ENCODE measurements at places on chromosomes 5 and 9. TPM values are rescaled to one million over a fixed set of nuclear protein-coding genes. Genes with fewer than 3 reads are reported as not detected.

GRCh38 chr5:53478411-53479044 is 1.9 kb upstream of the FST start:
- DNase-seq = peak; percentile 15

GRCh38 chr5:108136493-108136892 is 245.4 kb downstream of the FBXL17 start:
- no peak for DNase-seq

DNA sequence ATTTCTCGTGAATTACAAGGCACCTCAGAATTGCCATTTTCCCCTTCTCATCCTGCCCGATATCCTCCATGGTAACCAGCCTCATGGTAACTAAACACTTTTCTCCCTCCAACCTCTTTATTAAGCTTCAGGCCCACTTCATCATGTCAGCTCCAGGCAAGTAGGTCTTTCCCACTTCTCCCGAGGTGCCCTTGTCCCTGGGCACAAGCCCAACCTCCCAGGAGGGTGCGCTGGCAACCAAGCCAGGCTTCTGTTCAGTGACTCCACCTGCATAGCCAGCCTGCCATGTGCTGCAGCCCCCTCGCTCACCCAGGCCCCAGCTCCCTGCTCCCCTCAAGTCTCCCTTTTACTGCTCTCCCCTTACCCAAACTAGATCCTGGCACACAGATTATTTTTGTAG is 47.4 kb upstream of the AFAP1L1 start:
- no peak for DNase-seq

DNA sequence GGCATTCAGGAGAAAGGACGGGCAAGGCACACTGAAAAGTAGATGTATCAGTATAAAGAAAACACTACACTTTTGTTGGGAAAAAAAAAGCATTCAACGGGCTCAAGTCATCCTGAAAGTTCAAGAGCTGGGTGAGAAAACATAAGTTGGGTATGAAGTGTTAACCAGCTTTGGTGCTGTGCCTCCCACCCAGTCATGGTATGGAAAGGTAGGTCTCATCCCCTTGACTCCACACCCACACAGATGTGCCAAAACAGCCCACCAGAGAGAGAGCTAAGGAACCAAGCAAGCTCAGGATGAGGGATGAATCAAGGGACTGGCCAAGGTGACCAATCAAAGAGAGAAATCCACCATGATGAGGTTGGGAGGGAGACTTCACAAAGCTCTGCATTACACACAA is 54.7 kb downstream of the ESM1 start:
- DNase-seq = no peak

DNA sequence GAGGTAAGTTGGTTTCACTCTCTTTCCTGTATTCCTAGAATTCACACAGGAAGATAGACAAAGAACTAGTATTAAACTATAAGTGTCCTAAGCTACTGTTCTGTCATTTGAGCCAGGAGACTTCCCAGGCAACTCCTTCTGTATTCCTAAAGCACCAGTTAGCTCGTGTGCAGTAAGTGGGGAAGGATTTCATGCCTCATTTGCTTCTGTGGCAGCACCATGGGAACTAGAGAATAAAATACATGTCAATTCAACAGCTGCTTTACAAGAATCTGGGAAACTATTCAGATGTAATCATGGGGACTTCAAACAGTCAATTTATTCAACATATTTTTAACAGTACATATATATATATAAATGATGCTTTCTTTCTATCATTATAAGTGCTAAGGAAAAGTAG is 762.3 kb downstream of the PRELID2 start:
- DNase-seq = no peak

GRCh38 chr9:113387560-113388230 is 10.9 kb upstream of the HDHD3 start:
- no peak for DNase-seq

Gene LIFR
- 115 TPM for total RNA-seq

Gene STPG3
- not detected for total RNA-seq

All from ovary (tissue), 10 donors.